ENCODE measurements at places on chromosomes 3 and 15.

- no peak for DNase-seq
These were observed 40.4 kb downstream of the DNASE1L3 start for GRCh38 chr3:58170376-58170775.

DNA sequence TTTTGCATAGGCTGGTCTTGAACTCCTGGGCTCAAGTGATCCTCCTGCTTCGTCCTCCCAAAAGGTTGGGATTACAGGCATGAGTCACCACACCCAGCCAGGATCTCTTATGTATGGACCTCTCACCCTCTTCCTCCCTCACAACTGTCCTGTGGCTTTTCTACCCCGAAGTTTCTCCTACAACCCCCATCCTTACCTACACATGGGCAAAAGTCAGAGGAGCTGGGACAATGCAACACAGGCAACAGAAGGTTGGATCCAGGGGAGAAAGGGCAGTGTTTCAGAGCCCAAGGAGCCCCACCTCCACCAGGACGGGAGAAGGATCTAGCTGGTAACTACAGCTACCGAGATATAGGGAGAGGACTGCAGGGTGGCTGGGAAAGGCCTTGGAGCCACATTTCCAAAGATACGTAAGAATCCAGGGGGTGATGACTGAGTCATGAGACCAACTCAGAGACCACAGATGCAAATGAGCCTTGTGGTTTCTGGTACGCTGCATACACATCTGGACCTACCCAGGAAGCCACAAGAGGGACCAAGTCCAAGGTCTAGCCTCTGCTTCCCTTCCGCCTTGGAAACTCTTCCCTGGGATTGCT lies 13.6 kb downstream of the IGDCC4 start:
- no peak for DNase-seq

GRCh38 chr3:114857299-114857701 lies 289.8 kb downstream of the ZBTB20 start:
- DNase-seq, result no peak

DNA sequence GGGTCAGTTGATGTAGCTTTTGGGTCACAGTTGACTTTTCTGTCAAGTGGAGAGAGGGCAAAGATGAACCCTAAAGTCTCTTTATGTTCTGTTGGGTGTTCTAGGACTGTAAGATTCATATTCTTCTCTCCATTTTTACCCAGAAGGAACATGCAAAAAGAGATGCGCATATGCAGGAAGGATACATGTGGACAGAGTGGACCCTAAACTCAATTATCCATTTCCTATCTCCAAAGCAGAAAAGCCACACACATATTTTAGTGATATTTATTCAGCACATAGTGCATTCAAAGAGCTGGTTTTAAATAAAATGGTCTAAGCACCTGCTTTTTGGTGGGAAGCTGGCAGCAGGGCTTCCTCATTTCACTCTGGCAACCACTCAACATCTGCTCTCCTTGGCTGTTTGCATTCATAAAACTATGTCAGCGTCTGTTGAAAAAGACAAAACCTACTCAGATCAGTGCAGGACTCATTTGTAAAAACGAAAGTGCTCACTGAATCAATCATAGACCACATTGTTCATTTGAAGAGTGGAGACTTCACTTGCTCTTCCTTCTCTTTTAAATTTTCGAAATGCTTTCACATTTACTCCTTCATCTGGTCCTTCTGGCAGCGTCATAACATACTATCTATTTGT lies 96.6 kb downstream of the SEMA6D start:
- no peak for DNase-seq

GRCh38 chr15:47422881-47423665 lies 294.2 kb upstream of the SEMA6D start:
- no peak for DNase-seq

DNA sequence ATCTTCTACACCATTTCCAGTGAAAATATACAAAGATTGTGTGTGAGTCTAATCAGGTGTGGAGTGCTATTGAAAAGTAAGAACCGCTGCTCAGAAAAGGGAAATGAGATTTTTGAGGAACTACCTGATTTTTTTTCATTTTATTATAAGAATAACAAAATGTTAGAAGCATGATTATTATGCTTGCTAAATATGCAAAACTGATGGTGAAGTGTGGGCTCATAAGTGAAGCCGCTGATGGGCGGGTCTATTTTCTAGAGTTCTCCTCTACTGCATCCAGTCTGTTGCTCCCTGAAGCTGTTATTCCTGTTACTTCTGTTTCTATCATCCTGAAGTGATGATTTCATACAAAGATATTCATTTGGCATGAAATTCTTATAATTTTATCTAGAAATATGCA lies 612.0 kb downstream of the CADM2 start:
- no peak for DNase-seq

DNA sequence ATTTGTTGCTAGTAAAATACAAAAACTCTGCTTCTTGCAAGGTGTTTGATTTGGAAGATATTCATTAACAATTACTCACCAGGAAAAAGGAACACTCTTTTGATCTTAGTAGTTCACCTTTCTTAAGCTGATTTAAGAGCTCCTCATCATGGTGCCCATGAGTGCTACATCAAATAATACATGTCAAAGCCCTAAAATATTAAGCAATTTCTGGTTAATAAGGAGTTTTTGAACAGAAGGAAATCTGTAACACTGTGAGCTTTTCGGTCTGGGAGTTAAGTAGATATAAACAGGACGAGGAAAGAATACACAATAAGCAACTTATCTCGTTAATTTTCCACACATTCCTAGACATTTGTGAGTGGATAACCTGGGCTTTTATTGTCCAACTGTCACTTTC lies 83.9 kb upstream of the DCBLD2 start:
- no peak for DNase-seq

DNA sequence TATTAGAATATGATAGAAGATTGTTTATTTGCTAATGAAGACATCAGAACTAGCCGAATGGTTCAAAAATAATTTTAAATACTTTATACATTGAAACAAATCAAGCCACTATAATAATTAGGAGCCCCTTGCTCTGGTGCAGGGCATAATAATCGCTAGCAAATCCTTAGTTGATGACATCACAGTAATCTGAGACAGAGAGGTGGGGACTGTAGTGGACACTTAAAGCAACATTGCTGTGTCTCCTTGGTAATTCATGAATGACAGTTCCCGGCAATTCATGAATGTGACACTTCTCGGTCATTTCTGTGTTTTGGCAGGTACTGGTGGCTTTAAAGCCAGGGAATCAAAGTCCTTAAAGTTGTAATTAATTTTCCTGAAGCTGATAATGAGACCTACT lies 114.3 kb downstream of the PPM1L start:
- no peak for DNase-seq

- DNase-seq, result no peak
These were observed 56.9 kb downstream of the CEP152 start for GRCh38 chr15:48754011-48754410.

GRCh38 chr15:32775103-32775502 lies 57.3 kb downstream of the GREM1 start:
- no peak for DNase-seq
